EH (cell line): ENCODE measurements at places on chromosomes 3 and 15.

DNA sequence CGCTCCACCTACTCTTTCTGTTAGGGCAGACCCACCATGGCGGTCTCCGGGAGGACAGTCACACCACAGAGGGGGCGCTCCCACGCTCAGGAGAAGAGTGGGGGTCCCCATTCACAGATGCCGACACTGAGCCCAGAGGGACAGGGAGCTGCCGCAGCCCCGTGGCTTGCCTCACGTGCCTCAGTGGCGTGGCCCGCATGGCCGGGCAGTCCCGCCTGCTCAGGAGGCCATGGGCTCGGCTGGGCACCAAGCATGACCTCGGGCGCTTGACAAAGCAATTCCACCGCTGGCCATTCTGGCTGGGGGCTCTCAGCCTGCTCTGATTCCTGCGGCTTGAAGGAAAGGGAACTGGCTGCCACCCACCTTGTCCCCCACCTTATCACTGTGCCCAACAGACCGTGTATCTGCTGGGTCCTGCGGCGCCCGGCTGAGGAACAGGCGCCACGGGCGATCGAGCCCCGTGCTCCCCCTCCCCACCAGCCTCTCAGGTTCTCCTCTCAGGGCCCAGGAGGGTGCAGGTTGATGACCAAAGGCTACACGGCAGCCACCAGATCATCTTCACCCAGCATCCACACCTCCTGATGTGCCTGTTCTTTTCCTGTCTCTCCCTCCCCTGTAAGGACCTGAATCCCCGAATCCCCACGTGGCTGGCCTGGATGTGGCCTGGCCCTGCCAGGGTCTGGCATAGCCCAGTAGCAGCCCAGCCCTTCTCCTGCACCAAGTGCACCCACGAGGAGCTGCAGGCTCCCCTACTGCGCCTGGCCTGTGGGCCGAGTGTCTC, 20.7 kb downstream of the CYFIP1 start:
- no peak for DNase-seq

GRCh38 chr15:92917598-92918407, 17.7 kb downstream of the CHD2 start:
- DNase-seq, result peak; percentile 94

- DNase-seq, result peak; percentile 9
Observed at GRCh38 chr3:13801361-13802204, 78.3 kb downstream of the WNT7A start.

- DNase-seq, result no peak
Observed at GRCh38 chr15:90225504-90226234, 8.1 kb downstream of the CIB1 start.

DNA sequence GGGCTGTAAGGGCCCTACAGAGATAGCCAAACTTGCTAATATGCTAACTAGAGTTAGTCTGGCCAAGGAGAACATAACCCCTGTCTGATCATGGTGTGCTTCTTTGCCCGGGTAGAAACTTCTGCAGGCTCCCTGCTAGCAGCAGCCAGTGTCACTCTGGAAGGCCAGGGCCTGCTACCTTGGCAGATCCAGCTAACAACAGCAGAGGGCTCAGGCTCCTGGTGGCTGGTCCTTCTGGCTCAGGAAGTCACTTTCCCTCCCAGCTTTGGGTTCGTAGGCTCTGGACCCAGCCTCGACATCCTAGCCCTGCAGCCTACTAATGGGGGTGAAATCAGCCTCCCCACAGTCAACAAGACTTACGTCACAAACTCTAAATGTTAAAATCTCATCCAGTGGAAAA, 373.7 kb upstream of the RGMA start:
- DNase-seq, result no peak

- DNase-seq, result no peak
Observed at GRCh38 chr15:39491886-39492490, 88.9 kb upstream of the THBS1 start.

- DNase-seq, result peak; percentile 45
Observed at GRCh38 chr3:64185436-64185835, 39.8 kb downstream of the PRICKLE2 start.

DNA sequence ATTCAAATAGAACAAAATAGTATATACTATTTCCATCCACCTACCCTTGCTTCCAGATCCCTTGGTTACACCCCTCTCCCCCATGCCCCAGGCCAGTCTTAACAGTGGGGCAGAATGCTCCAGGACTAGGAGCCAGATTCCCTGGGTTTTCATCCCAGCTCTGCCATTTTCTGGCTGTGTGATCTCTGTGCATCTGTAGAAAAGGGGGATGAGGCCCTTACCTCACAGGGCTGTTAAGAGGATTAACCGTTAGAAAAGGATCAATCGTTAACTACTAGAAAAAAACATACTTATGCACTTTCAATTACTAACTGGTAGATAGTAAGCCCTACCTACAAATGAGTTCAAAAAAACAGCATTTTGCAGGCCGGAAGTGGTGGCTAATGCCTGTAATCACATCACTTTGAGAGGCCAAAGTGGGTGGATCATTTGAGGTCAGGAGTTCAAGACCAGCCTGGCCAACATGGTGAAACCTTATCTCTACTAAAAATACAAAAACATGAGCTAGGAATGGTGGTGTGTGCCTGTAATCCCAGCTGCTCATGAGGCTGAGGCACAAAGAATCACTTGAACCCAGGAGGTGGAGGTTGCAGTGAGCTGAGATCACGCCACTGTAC, 11.7 kb downstream of the EBLN2 start:
- DNase-seq, result peak; percentile 35

DNA sequence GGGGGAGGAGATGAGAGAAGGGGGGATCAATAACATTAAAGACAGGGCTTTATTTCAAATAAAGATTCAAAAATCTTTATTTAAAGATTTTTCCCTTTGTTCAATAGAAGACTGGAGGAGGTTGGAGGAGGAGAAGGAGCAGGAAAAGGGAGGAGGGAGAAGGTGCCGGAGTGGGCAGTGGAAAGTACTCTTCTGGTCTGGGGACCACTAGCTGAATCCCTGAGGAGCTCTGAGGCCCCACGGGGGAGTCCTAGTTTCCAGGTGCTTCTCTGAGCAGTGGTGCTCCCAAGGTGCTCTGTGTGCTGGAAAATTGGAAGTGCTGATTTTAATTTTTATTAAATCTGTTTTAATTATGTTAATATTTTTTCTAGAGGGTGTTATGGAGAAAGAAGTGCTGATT, 19.4 kb upstream of the SEMA4B start:
- no peak for DNase-seq

DNA sequence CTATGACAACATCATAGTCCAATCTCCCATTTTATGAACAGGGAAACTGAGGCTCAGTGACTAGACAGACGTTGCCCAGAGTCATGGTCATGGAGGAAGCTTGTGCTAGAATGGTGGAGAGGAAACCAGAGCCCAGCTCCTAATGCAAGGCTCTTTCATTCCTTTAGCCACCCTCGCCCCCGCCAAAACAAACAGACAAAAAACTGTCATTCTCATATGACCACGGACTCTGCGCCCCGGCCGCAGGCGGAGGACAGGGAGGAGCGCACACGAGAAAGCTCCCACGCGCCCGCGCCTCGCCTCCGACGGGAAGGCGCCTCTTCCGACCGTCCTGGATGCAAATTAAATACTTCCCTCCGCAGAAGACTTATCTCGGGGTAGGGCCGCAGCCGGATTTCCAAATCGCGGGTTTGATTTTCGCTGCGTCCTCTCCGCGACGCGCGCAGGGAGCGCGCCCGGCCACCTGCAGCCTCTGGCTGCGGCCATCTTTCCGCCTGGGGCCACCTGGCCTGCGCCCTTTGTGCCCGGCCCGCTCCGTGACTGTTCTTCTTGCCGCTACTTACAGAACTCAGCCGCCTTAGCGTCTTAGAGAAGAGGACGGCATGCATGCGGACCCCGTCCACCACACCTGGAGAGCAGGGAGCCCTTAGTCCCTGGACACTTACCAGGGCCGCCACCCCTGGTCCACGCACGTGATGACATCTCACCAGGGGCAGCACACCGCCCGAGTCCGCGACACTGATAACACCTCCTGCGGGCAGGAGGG, 670 bp upstream of the ATP13A3 start:
- peak; percentile 70 for DNase-seq

DNA sequence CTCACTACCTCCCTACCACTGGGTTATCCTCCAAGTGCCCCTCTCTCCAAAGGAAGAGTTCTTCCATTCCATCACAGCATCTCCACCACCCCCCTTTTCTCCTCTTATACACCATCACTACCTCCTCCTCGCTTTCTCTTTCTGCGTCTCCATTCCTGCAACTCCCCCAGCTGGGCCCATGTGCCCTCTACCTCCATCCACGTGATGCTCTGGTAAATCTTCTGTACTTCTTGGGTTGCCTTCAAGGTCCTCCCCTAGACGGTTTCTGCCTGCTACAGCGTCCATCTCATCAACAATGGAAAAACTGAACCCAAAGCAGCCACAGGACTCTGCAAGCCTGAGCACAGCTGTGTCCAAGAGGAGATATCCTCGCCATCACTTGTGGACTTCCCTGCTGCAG, 129.5 kb upstream of the SLCO3A1 start:
- no peak for DNase-seq

DNA sequence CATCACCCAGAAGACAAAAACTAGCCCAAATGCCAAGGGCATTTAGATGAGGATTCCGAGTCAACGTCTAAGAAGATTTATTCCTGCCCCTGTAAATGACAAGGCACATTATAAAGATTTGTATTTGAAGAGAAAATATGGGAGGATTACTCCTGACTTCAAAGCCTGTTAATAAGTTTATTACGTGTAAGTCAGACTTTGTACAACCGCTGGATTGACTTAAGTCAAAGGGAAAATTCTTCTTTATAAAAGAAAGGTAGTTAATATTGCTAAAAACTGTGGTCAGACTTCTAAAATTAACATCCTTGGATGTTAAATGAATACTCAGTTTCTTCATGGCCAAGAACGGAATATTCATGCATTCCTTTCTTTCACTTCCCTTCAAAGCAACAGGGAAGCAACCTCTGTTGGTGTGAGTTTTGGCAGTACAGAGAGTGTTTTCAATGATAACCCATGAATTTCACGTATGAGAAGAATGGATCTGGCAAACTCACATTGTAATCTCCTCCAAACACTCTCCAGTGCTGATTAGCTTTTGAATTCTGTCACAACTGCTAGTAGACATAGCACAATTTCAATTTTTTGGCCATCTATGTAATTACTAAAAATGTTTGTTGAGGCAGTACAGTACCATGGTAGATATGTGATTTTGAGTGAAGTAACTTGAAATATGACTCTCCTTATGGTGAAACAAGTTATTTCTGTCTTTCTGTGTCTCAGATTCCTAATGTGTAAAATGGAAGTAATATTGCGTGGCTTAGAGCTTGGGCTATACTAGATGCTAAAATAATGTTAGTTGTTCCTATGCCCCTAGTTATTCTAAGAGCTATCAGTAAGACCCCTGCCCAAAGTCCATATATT, 62.0 kb downstream of the PLD1 start:
- DNase-seq, result peak; percentile 9

DNA sequence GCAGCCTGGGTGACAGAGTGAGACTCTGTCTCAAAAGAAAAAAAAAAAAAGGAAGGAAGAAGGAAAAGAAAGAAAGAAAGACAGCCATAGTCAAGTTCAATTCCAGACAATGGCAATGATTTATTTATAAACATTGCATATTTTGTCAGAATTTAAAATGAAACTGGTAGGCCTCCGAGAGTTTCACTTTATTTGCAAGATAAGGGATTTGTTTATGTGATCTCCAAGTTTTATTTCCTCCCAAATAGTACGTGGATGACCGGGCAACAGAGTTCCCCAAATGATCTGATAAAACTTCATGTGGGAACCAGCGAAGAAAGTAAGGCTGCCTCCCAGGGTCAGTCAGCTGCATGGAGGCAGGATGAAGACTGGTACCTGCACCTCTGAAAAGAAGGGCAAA, 28.6 kb upstream of the MOBP start:
- no peak for DNase-seq

GRCh38 chr3:4884888-4885287, 94.3 kb upstream of the BHLHE40 start:
- DNase-seq, result no peak

DNA sequence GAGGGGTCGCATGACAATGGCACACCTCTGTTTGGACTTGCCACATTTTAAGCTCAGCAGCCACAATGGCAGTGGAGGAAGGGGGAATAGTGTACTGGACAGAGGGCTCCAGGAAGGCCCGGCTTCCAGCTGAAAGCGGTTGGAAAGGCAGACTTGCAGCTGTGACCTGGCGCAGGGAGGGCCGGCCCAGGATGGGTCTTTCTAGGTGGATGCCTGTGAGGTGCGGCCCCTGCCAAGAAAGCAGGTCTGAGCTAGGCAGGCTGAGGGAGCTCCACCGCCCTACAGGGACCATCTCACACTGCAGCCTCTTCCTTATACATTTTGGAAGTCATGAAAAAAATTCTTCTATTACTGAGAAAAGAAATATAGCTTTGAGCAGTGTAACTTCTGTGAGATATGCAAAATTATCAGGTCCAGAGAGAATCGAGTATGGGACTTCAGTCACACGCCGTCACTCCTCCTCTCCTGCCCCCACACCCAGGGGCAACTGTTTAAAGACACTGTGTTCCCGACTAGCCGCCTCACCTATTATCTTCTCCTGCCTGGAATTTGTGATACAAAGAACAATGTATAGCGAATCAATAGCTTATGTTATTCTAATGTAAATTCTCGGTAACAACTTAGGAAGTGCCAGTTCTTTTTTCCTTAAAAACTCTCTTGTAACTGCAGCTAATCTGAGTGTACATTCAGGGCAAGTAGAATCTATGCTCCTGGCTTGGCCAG, 331.0 kb downstream of the OCA2 start:
- no peak for DNase-seq

DNA sequence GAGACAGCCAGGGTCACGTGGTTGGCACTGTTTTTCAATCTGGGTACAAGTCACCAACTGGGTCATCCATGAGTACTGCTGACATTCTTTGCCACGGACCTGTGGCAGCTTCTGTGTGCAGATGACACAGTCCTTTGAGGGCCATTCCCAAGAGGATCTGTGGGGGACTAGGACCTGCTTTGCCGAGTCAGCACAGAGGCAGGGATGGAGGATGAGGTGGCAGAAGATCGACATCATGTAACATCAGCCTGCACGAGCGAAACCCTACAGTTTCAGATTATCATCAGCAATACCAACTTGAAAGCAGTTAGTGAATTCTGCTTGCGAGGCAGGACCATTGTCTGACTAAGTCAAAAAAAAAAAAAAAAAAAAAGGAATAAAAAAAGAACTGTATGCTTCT, 227.7 kb downstream of the FOXP1 start:
- DNase-seq, result no peak

DNA sequence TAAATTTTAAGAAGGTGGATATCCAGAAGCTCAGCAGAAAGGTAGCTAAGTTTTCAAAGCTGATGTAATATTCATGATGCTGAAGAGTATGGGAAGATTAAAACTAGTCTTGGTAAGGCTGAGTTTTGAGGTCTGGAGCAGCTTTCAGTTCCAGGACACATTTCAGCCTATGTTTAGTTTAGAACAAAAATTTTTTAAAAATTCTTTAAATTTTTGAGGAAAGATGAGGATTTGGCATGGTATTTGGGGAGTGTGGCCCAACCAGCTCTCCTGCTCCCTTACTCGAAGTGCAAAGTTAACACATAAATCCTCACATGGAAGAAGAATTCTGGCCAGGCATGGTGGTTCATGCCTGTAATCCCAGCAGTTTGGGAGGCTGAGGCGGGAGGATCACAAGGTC, 1039.1 kb downstream of the NAALADL2 start:
- peak; percentile 53 for DNase-seq

- peak; percentile 6 for DNase-seq
Observed at GRCh38 chr15:30921781-30922479, 18.2 kb downstream of the FAN1 start.

- peak; percentile 96 for DNase-seq
Observed at GRCh38 chr3:64266065-64266931, 41.0 kb upstream of the PRICKLE2 start.

- no peak for DNase-seq
Observed at GRCh38 chr3:5888851-5889250, 701.3 kb downstream of the EDEM1 start.

GRCh38 chr3:99246010-99246654, 344.6 kb upstream of the DCBLD2 start:
- peak; percentile 62 for DNase-seq
